Dorsolateral prefrontal cortex (tissue), 122 donors: ENCODE measurements at places on chromosomes 5 and 9.

- DNase-seq: no peak
These were observed 170.4 kb upstream of the KCNN2 start for GRCh38 chr5:114191441-114191840.

- DNase-seq: no peak
These were observed 18.4 kb downstream of the ADAMTS16 start for GRCh38 chr5:5158472-5158895.

DNA sequence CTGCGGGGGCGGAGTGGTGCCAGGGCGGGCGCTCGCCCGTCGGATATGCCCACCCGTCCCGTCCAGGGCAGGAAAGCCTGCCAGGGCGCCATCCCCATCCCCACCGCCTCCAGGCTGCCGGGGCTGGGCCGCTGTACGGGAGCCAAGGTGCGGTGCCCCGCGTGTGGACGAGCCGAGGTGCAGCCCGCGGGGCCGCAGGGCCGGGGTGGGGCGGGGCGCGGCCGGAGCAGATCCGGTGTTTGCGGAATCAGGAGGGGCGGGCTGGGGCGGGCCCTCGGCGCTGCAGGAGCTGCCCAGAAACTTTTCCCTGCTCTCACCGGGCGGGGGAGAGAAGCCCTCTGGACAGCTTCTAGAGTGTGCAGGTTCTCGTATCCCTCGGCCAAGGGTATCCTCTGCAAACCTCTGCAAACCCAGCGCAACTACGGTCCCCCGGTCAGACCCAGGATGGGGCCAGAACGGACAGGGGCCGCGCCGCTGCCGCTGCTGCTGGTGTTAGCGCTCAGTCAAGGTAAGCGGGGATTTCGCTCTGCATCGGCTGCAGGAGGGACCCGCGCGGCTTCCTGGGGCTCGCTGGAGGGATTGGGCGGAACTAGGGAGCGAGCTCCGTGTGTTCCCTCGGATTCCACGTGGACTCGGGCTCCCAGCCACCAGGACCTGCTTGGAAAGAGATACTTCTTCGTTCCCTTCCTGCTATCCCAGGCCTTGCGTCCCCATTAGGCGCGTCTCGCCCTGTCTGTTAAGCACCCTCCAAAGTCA lies at the start of gene ITGA2:
TSS of gene ITGA2 (plus strand) at position 328 of the 756 bp plus-strand sequence. CDS start at position 445, 117 bp downstream.
- no peak for DNase-seq

DNA sequence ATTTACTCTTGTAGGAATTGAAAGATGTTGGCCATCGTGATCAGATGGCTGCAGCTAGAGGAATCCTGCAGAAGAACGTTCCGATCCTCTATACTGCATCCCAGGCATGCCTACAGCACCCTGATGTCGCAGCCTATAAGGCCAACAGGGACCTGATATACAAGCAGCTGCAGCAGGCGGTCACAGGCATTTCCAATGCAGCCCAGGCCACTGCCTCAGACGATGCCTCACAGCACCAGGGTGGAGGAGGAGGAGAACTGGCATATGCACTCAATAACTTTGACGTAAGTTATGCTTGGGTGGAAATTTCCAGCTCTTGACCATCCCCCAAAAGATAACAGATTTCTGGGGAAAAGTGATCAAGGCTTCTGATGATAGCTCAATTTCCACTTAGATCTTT lies 50.6 kb downstream of the LRRTM2 start:
- DNase-seq: no peak

GRCh38 chr5:1793301-1793740 lies 6.3 kb downstream of the MRPL36 start:
- DNase-seq: no peak

- no peak for DNase-seq
These were observed 159.2 kb downstream of the NSG2 start for GRCh38 chr5:174204535-174205313.

DNA sequence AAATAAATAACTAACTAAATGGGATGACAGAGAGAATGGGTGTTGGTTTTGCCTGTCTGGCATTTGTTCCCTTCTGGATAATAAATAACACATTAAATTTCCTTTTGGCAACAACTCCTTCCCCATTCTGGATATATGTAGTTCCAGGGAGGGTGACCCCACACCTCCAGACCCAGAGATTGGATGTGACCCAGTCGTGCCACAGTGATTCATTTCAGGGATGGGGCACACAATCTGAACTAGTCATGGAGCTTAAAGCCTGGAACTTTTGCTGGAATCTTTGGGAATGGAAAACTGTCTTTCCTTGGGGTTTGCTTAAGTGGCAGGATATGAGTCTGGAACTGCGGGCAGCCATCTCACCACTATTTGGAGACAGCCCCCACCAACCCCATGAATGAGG lies 11.3 kb downstream of the KLF9 start:
- no peak for DNase-seq

DNA sequence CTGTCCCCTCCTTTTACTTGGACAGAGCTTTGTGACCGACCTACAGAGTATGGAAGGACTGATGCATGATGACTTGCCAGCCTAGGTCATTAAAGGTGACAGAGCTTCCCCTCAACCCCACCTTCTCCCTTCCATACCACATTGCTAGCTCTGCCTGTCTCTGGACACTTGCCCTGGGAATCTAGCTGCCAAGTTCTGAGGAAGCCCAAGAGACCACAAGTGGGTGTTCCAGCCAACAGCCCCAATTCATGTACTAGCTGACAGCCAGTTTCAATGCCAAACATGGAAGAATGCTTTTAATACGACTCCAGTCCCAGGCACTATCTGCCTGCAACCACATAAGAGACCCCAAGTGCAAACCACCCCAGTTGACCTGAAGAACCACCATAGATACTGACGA lies 477.1 kb downstream of the SPOCK1 start:
- DNase-seq: peak; percentile 60
